Omental fat pad (tissue), 4 donors: ENCODE measurements at places on chromosomes 13 and 19.

DNA sequence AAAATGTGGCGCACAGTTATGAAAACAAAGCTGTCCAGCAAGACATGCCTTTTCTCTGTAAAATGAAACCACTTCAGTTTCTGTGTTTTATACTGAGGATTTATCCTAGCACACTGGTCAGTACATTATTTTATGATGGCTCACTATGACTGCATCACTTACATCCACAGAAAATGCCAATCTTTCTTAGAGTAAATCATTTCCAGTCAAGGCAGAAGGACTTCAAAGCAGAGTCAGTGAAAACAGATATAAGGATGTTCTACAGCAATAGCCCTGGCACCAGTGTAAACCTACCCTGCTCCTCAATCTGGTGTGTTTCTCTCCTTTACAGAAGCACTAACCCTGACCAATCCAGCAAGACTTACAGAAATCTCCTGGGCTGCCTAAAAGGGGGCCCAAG lies 473.5 kb downstream of the GPC6 start:
- no peak for DNase-seq

- no peak for DNase-seq
Measured at GRCh38 chr13:53144826-53145225, 116.2 kb downstream of the OLFM4 start.

- no peak for DNase-seq
Measured at GRCh38 chr13:99506634-99507033, 5.4 kb downstream of the TM9SF2 start.

GRCh38 chr13:97302611-97303010 lies 80.5 kb downstream of the MBNL2 start:
- DNase-seq, result no peak

DNA sequence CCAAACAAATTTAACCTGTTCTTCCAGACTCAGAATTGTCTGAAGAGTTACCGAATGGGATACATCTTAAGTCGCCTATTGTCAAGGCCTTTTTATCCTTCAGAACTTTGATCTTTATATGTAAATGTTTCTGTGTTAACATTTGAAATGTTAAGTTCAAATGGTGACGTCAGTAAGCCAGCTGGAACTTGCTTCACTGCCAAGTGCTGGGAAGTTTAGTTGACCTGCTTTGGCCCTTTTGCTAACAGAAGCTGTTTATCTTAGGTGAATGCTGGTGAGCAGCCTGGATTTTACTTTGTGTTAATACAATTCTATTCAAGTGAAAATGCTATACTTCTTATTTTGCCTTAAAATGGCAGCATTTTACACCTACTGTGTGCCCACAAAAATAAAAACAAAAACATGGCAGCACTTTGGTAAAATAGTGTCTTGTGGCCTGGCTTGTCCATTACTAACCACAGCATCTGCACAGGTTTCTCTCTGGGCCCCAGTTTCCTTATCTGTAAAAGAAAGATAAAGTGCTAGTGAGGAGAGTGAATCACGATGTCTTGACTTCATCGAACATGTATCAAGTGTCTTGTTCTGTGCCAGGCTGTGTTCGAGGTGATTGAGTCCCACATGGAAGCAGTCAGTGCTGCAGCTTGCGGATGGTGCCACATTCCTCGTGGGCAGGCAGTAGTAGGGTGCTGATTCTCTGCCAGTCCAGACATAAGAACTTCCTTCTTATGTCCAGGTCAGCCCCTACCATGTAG lies 2.2 kb downstream of the NAXD start:
- DNase-seq, result no peak

- DNase-seq, result no peak
Measured at GRCh38 chr19:4362101-4362828, 18.9 kb downstream of the MPND start.

DNA sequence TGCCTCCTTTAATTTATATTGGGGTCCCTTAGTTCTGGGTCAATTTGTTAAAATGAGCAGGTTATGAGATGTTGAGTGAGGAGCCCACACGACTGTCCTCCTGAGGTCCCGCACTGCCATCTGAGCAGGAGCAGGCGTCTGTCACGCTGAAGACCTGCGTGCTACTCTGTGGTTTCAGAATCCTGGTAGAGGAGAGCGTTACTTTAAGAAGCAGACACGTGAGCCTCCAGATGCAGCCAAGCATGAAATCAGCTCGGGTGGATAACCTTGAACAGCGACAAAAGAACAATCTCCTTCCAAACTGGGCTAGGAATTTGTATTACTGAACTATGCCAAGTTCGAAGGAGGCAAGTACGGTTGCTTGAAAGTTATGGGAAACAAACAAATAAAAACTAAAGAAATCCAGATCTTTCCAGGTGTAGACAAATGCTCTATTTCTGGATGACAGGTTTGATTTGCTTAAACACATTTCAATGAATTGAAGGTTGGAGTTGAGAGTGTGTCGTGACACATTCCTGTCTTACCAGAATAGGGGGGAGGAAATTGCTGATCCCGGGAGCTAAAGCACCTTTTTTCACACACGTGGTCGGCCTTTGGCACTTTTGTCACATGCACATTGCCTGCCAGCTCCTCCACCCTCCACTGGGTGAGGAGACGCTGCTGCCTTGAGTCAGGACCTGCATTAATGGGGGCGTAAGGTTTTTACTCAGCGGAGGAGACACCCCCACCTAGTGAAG lies 945.5 kb upstream of the SLC10A2 start:
- DNase-seq, result no peak

GRCh38 chr19:39845584-39845932 lies 621 bp downstream of the FBL start:
- DNase-seq, result no peak

- no peak for DNase-seq
Measured at GRCh38 chr13:63910511-63910910, 2494.9 kb upstream of the PCDH20 start.

GRCh38 chr13:40383132-40383531 lies 283.3 kb downstream of the FOXO1 start:
- no peak for DNase-seq

GRCh38 chr13:23320926-23321534 lies 112.5 kb downstream of the SACS start:
- DNase-seq, result no peak

GRCh38 chr19:14550201-14550754 lies 20.9 kb downstream of the TECR start:
- DNase-seq, result no peak

DNA sequence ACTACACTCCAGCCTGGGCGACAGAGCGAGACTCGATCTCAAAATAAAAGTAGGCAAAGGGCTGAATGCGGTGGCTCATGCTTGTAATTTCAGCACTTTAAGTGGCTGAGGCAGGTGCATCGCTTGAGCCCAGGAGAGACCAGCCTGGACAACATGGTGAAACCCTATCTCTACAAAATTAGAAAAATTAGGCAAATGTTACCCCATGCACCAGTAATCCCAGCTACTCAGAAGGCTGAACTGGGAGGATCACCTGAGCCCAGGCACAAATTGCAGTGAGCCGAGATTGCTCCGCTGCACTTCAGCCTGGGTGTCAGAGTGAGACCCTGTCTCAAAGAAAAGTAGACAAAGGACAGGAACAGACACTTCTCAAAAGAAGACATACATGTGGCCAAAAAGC lies 9.9 kb upstream of the LGALS13 start:
- DNase-seq, result no peak

- no peak for DNase-seq
Measured at GRCh38 chr13:38223089-38223488, 126.6 kb upstream of the UFM1 start.

DNA sequence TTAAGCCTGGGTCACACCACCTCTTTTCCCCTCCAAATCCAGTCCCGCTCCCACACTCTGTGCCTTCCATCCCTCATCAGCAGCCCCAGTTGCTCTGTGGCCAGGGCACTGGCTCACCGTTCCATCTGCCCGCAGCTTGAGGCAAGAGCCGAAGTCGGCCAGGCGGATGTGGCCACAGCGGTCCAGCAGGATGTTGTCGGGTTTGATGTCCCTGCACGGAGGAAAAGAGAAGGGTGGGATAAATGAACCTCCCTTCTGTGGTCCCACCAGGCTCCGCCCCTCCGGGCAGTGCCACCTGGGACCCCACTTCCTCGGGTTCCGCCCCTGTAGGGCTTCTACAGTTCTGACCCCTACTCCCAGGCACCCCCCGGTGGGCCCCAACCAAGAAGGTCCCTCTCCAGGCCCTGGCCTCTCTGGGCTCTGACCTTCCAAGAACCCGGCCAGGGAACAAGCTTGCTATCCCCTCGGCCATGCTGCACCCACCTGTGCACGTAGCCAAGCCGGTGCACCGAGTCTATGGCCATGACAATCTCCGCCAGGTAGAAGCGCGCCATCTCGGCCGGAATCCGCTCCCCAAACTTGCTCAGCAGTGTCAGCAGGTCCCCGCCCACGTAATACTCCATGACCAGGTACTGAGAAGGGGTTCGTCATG lies 4.2 kb downstream of the DMPK start:
- no peak for DNase-seq

DNA sequence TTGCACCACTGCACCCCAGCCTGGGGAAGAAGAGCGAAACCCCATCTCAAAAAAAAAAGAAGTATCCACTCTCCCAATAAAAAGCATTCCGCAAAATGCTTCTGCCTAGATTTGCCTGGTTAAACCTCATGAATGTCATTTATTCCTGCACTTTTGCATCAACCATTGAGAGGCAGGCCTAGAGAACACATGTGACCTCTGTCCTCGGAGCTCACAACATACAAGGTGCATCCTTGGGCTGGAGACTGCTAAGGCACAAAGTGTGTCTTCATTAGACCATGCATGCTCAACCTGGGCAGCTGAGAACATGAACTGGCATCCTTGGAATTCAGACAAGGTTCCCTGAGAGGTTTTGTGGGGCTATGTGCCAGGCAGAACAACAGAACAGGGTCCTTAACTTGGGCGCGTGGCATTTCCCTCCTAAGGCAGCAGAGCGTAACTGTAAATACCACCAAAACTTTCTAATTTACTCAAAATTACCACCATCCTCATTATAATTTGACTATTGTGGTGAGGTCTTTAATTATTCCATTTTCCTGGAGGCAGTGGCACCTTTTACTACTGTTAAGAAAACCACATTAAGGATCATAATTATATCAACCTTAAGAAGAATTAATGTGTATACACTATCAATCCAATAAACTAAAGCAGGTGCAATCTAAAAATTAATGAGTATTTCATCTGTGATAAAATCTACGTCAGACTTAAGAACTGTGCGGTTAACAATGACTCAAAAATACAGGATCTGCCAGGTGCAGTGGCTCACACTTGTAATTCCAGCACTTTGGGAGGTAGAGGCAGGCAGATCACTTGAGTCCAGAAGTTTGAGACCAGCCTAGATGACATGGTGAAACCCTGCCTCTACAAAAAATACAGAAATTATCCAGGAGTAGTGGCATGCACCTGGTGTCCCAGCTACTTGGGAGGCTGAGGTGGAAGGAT lies 13.8 kb downstream of the RCBTB1 start:
- DNase-seq, result no peak

DNA sequence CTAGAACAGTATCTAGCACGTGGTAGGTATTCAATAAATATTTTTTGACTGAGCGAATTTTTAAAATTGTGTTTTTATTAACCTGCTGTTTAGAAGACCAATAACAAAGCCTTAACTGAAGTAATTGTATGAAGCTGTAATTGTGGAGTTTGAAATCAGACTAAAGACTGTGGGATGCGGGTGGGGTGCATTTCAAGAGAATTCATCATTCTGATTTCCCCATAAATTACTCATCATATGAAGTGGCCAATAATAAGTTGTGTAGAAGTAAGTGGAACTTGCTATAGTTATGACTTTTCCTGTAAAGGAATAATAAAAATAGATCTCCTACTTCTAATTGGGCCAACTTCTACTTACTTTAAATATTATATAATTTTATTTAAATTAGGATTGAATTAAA lies 449.3 kb downstream of the PCDH9 start:
- DNase-seq, result no peak

GRCh38 chr13:91304741-91305140 lies 42.7 kb upstream of the MIR17HG start:
- DNase-seq, result no peak

DNA sequence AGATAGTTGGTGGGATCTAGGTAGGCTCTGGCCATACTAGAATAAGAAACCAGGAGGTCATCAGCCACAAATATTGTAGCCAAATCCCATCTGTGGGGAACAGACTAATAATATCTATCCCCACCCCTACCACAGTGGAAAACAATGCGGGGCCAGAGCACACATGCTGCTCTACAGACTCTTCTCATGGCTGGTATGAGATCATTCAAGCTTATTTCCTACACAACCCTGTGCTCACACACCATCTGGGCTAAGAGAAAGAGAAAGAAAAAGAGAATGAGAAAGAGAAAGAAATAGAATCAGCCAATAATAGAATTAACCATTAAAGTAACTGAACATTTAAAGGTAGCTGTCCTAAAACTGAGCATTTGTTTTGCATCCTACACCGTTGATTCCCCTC lies 1268.4 kb upstream of the SPRY2 start:
- DNase-seq, result no peak

DNA sequence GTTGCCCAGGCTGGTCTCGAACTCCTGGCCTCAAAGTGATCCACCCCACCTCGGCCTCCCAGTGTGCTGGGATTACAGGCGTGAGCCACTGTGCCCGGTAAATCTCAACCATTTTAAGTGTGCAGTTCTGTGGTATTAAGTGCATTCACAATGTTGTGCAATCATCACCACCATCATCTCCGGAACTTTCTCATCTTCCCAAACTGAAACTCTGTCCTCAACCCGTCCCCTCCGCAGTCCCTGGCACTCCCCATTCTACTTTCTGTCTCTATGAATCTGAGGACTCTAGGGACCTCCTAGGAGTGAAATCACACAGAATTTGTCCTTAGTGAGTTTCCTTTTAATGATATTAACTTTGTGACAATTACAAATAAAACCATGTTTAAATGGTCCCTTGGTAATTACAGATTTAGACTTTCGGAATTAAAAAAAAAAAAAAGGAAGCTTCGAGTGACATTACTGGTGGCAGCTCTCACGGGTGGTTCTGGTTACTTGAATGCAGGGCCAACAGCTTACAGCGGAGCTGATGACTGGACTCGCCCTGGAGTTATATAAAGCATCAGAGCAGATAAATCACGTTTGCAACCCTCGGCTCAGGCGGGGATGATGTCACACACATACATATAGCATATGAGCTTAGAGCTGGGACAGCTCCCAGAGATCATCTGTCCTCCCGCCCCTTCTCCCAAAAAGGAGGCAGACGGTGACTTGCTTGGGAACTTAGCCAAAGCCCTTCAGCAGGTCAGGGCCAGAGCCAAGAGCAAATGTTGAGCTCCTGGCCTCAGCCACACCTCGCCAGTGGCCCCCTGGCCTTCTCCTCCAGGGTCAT lies 89.8 kb downstream of the ZNF557 start:
- no peak for DNase-seq
